AG08395 (cell line): ENCODE measurements at places on chromosomes 1 and 21.
A peak's percentile ranks its signal among the peaks of the same experiment; 100 is the strongest.

DNA sequence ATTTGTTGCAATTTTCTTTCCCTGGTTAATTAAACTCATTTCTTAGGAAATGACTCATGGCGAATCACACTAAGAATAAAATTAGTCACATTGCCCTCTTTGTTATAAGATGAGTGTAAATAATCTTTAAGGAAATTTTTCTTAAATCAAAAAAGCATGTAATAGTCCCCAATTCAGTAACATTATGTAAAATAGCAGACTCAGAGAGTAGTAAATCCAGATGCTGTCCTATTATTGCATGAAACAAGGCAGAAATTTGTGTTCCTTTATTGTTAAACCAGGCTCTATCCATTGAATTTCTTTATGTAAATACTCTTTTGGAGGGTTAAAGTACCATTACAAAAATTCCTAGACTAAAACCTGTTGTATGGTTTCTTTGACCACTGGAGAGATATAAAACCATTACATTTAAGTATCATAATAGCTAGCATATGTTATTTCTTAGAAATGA is 154.5 kb upstream of the C1orf87 start:
- DNase-seq = peak; percentile 2

DNA sequence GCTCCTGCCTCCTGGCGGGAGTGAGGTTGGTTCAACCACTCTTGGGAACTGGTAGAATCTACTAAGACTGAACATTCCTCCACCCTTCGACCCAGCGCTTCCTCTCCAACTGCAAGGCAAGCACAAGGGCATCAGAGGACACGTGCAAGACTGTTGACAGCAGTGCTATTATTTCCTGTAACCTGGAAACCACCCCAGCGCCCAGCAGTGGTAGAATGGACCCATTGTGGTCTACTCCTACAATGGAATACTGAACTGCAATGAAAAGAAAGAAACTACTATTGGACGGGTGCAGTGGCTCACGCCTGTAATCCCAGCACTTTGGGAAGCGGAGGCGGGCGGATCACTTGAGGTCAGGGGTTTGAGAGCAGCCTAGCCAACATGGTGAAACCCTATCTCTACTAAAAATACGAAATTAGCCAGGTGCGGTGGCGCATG is 33.0 kb upstream of the TARDBP start:
- peak; percentile 16 for DNase-seq

GRCh38 chr1:27592232-27592930 is 11.6 kb downstream of the AHDC1 start:
- DNase-seq = no peak

GRCh38 chr21:35473496-35473895 is 424.4 kb upstream of the RUNX1 start:
- DNase-seq = no peak

GRCh38 chr21:44064852-44065403 is 42.3 kb upstream of the PWP2 start:
- no peak for DNase-seq
